Activated T-helper 2 cell treated with anti-CD3 and anti-CD28 coated beads, Interferon-gamma antibody, Interleukin-2, Interleukin-4, amounts not matched to agents 10 μg/mL and 5 μg/mL and 100 μg/mL, durations not matched to agents 14 hours and 24 hours and 36 hours (primary cell): ENCODE measurements at places on chromosomes 3 and 15. TPM values are rescaled to one million over a fixed set of nuclear protein-coding genes. Genes with fewer than 3 reads are reported as not detected.

The CHRNA5 gene
- 6.5 and 7.7 TPM in 2 replicates for total RNA-seq

The LRRC28 gene
- 14.6 and 15.6 TPM in 2 replicates for total RNA-seq

The TGM4 gene
- total RNA-seq, result not detected in 2 replicates

The FOXB1 gene
- 11.8 and 12.7 TPM in 2 replicates for total RNA-seq

- DNase-seq, result no peak
Observed at GRCh38 chr15:56460071-56460470, 4.9 kb downstream of the MNS1 start.

GRCh38 chr3:73772076-73772886 lies 147.5 kb upstream of the PDZRN3 start:
- DNase-seq, result no peak

- peak; percentile 22 for DNase-seq
Observed at GRCh38 chr3:8324747-8325146, 176.9 kb upstream of the LMCD1 start.

DNA sequence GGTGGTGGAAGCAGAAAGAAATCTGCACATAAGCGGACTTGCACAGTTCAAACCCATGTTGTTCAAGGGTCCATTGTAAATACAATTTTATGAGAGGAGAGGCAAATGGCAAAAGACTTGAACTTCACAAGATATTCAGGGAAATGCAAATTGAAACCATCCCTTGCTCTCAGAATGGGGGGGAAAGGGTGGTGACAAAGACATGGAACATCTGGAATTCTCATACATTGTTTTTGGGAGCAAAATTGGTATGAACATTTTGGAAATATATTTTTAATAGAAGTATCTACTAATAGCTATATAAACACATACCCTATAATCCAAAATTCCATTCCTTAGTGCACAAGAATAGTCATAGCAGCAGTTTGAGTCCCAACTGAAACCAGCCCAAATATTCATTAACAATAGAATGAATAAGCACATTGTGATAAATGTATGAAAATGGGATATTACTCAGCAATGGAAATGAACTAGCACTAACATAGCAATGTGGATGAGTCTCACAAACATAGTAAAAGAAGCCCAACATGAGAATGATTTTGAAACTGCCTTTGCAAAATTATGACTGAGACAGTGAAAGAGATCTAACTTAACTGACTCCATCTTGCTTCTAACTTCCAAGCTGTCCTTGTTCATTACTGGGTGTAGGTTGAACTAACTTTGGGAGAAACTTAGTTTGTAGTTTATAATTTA lies 77.2 kb downstream of the CD200R1L start:
- no peak for DNase-seq
